ENCODE measurements at places on chromosomes 6 and 20.

- DNase-seq, result no peak
Measured at GRCh38 chr6:136034422-136034821, 182.9 kb downstream of the PDE7B start.

DNA sequence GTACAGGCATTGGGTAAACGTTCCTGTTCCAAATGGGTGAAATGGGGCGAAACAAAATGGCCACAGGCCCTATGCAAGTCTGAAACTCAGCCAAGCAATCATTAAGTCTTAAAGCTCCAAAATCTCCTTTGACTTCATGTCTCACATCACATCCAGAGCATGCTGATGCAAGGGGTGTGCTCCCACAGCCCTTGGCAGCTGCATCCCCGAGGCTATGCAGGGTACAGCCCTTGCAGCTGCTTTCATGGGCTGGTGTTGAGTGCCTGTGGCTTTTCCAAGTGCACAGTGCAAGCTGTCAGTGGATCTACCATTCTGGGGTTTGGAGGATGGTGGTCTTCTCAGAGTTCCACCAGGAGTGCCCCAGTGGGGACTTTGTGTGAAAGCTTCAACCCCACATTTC is 270.0 kb upstream of the CDYL start:
- no peak for DNase-seq

DNA sequence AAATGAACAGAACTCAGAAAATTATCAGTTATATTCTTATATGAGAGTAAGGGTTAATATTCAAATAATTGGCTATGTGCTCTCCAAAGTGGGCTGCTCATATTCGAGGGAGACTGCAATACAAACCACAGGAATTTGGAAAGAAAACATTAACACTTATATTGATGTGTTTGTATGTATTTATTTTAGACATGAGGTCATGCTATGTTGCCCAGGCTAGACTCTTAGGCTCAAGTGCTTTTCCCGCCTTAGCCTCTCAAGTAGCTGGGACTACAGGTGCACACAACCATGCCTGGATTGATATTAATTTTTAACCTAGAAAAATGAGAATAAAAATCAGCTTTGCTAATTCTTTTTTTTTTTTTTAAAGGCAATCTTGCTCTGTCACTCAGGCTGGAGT is 35.0 kb downstream of the BTBD9 start:
- DNase-seq, result no peak

DNA sequence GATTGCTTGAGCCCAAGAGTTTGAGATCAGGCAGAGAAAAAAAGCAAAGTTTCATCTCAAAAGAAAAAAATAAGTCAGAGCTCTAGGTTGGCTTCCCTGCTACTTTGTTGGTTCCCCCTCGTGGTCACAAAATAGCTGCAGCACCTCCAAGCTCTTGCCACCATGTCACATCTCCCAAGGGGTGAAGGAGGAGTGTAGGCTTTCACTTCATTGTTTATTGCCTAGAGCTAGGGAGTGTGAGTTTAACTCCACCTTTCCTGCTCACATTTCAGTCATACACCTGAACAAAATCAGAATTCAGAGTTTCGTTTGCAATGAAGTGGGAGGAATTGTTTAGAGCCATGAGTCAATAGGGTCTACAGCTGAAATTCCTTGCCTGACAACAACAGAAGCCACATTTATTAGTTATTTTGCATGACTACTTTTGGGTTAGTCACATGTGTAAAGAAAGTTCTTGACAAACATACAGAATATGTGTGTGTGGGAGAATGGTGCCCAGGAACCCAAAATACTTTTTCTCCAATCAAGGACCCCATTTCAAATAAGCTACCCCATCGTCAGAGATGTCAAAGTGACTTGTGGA is 56.2 kb upstream of the UFL1 start:
- DNase-seq, result no peak

DNA sequence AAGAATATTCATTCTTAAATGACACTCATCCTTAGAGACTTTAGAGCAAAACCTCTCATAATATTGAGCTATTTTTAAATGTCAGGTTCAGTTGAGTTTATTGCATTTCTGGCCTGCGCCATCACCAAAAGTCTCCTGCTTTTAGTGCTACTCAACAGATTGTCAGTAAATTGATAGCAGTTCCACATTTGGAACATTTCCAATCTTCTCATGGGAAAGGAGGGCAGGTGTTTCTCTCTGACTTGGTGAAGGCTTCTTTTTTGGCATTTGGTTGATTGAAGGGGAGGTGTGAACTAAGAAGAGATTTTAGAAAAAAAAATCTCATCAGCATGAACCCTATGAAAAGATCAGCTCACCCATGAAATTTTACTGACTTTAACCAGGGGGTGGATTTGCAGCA is 125.9 kb upstream of the INSM1 start:
- no peak for DNase-seq

- DNase-seq, result no peak
Measured at GRCh38 chr6:117494283-117494682, 11.8 kb downstream of the DCBLD1 start.

DNA sequence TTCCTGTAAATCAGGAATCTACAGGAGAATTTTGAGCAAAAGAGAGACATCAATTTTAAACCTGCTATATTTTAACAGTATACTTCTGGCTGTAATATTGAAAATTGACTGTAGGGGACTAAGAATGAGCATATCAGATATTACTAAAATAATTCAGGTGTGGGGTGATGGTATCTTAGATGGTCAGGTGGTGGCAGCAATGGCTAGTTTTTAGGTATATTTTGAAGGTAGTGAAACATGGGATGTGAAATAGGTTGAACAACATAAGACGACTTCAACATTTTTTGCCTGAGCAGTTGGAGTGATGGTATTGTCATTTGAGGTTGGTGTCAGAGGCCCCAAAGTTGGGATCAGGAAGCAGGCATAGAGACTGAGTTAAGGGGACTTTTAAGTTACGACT is 32.1 kb downstream of the FAM83B start:
- DNase-seq, result no peak

DNA sequence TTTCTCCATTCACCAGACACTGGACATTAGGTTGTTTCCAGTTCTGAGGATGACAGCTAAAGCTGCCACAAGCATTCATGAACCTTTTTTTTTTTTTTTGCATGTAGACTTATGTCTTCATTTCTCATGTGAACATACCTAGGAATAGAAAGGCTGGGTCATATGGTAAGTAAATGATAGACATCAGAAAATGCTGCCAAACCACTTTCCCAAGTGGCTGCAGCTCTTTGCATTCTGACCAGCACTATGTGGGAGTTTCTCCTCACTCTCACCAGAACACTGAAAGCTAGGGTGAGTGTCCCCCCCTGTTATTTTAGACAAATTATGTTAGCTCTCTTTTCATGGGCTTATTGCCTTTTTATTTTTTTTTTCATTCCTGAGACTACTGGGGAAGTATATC is 197.5 kb downstream of the OTOR start:
- DNase-seq, result no peak

DNA sequence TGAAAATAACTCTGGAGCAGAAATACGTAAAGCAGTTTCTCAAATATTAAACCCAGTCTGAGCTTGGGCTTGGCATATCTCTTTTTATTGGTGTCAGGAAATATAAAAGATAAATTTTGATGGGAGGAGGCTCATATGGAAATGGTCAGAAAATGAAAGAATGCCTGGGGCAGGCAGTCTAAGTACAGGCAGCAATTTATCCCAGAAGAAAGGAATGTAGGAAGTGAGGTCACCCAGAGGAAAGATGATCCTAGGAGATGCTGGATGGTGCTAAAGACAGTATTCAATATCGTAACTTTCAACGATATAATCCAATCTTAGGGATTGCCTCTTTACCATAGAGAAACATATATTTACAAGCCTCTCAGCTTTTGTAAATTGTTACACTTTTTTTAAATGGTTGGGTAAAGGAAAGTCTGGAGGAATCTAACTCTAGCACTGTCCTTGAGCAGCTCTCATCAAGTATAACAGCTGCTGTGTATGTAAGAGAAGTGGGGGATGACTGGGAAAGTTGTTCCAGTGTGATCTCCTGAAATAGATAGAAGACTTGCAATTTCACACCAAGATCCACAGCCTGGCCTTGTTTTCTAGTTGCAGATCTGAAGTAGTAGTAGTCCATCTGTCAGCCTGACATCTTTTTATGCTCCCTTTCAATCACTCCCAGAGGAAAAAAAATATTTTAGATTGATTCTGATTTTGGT is 256.9 kb upstream of the SASH1 start:
- DNase-seq, result no peak

DNA sequence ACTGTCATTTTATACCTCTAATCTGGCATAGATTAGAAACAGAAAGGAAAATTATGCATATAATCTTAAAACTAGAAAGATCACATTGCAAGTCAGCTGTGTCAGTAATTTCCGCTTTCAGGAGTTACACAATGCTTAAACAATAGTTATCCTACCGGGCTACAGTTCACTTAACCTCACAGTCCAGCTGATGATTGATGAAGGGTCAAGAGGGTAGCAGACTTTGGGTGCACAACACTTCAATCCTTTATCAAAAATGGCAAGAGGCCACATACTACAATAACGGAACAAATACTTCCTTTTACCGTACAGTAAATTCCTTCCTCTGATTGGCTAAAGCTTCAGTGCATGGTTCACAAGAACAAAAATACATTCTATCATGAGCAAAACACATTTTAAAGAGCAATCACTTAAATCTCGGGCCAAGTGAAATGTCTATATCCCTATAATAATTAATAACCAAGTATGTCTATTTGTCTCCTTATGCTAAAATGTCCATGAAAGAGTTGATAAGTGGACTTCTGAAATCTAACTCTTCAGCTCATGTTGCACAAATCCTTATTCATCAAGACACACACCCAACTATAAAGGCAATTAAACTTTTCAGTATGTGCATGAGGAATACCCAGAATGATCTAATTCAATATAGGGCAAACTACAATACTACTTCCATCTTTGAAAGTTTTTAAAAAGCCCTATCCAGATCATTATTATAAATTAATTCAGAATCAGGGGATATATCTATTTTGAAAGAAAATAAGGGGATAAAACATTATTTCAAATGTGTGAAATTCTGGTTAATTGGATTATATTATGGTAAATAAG is 76.8 kb downstream of the HIVEP2 start:
- DNase-seq, result no peak

DNA sequence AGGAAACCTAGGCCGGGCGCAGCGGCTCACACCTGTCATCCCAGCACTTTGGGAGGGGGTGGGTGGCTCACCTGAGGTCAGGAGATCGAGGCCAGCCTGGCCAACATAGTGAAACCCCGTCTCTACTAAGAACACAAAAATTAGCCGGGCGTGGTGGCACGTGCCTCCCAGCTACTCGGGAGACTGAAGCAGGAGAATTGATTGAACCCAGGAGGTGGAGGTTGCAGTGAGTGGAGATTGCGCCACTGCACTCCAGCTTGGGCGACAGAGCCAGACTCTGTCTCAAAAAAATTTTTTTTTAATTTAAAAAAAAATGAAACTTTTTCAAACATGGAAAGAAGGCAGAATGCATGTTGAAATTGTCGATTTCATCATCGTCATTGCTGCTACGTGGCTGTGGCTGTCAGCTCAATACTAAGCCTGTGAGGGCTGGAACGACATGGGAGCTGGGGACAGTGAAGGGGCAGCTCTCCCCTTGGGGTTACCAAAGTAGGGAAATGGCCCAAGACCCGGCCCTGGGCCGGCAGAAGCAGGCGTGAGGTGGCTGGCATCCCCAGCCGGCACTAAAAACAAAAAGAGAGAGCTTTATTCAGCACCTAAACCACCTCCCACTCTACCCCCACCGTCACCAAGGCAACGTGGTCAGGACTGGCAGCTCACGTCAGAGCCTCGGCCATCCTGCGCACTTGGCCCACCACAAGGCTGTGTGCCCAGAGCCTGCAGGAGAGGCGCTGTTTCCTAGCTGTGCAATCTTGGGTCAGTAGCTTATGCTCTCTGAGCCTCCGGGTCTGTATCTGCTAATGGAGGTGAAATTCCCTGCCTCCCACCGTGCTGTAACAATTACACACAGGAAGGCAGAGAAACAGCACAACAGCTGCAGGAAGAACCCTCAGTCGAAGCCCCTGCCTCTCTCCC is 30.8 kb downstream of the AGPAT4 start:
- no peak for DNase-seq

- DNase-seq, result no peak
Measured at GRCh38 chr20:49794336-49795134, 18.1 kb upstream of the SLC9A8 start.

GRCh38 chr6:136061701-136062100 is 188.4 kb downstream of the MTFR2 start:
- DNase-seq, result no peak

DNA sequence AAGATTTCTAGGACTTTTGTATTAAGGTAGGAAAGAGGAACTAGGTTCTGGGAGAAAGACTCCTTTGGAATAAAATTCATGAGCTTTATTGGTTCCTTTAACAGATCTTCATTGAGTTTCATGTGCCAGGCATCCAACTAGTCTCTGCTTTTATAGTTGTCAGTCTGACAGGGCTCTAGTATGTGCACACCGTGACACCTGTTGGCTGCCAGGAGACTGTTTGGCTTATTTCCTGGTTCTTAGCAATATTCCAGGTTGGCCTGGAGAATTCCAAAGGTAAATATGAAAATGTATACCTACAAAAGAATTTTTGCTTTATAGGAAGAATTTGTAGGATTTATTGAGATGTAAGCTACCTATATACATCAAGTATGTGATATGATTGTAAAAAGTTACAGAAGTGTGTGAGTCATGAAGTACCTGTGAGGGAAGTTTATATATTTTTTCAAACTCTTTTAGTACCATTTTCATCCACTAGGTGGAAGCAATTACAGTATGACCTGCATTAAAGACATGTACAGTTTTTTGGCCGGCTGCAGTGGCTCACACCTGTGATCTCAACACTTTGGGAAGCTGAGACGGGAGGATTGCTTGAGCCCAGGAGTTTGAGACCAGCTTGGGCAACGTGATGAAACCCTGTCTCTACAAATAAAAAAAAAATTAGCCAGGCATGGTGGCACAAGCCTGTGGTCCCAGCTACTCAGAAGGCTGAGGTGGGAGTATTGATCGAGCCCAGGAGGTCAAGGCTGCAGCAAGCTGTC is 35.2 kb downstream of the NDUFAF5 start:
- DNase-seq, result peak; percentile 45

GRCh38 chr6:63637865-63638445 is 2.4 kb downstream of the PHF3 start:
- DNase-seq, result no peak

GRCh38 chr20:60137657-60138245 is 179.5 kb downstream of the CDH26 start:
- peak; percentile 31 for DNase-seq

GRCh38 chr20:46618316-46619100 is 32.8 kb downstream of the SLC13A3 start:
- no peak for DNase-seq

- DNase-seq, result no peak
Measured at GRCh38 chr6:56691286-56691595, 48.6 kb upstream of the DST start.

- no peak for DNase-seq
Measured at GRCh38 chr6:89970072-89970471, 75.8 kb downstream of the GJA10 start.

DNA sequence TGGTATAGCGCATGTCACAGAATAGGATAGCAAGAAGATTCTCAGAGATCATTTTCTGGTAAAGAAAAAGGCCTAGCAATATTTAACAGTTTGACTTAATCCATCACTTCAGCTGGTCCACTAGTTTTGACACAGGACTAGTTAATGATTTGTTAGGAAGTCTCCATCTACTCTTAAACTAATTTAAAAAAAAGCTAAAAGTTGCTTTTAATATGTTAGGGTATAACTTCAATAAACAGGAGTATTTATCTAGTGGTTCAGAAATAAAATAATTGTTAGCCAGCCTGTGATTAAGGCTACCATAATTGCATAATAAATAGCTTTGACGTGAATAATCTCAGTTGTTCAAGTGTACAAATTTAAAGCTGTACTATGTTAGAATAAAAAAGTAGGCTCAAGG is 195.6 kb downstream of the FUT9 start:
- DNase-seq, result no peak

GRCh38 chr6:142380626-142381025 is 78.8 kb downstream of the ADGRG6 start:
- no peak for DNase-seq
